AG09319 (cell line): ENCODE measurements at places on chromosomes 1 and 21.
A peak's percentile ranks its signal among the peaks of the same experiment; 100 is the strongest.

- no peak for DNase-seq
Measured at GRCh38 chr1:165501330-165501969, 42.4 kb upstream of the LRRC52 start.

GRCh38 chr1:70779571-70779970 is 268.0 kb downstream of the PTGER3 start:
- DNase-seq = no peak

GRCh38 chr1:183403498-183403897 is 14.7 kb downstream of the NMNAT2 start:
- DNase-seq = no peak

- peak; percentile 34 for DNase-seq
Measured at GRCh38 chr1:87131809-87132283, 196.8 kb upstream of the LMO4 start.

DNA sequence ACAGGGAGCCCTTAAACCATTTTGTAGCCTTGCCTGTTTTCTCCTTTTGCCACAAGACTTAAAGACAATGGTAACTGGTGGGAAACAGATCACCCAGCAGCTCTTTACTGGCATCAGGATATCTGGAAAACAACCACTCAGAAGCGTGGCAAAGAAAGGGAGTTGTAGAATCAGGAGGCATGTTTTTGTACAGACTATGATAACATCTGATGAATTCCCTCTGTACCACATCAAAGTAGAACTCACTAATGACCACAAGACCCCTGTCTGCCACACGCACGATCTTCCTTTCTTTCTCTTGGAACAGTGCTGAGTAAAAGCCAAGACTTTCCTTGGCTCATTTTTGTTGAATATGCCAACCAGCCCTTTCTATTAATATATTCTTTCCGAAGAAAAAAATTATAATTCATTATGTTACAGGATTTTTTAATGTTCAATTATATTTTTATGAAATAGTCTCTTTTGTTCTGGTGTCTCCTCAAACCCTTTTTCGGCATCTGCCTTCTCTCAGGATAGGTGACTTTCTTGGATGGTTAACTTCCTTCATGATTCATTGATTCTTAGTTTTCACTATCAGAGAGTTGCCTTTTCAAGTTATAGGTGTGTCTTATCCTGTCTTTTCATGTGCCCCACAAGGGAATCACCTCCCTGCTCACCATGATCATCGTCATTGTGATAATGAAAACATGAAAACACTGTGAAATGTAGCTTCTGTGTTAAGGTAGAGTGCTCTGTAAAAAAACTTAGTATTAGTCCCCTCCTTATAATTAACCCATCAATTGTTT is 7.9 kb upstream of the PHGDH start:
- DNase-seq = no peak
